Activated T-helper 17 cell treated with anti-CD3 and anti-CD28 coated beads, Interleukin-2, amount 50 U/mL, for 72 hours (primary cell): ENCODE measurements at places on chromosomes 3 and 15. TPM values are rescaled to one million over a fixed set of nuclear protein-coding genes. Genes with fewer than 3 reads are reported as not detected.

- ATAC-seq = no peak
Observed at GRCh38 chr3:151016478-151016795, 43.9 kb upstream of the CLRN1 start.

- ATAC-seq = no peak
Observed at GRCh38 chr3:107525644-107526305, 3.0 kb downstream of the BBX start.

The TRIM42 gene
- total RNA-seq = not detected

The KBTBD13 gene
- not detected for total RNA-seq

DNA sequence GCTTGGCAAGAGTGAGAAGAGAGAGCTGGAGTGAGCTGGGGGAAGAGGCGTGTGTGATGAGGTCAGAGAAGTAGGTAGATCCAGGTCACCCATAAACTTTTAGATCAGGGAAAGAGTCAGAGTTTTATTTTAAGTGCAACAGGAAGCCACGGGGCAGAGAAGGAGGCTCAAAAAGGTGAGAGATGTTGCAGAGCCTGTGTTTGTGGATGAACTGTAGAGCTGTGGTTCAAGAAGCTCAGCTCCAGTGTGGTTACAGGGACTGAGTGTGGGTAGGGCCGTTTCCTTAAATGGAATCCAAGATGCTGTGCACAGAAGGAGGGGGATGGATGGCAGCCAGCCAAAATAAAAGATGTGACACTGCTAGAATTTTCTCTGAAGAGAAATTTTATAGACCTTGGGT lies 337.2 kb downstream of the SATB1 start:
- peak; percentile 59 for ATAC-seq

DNA sequence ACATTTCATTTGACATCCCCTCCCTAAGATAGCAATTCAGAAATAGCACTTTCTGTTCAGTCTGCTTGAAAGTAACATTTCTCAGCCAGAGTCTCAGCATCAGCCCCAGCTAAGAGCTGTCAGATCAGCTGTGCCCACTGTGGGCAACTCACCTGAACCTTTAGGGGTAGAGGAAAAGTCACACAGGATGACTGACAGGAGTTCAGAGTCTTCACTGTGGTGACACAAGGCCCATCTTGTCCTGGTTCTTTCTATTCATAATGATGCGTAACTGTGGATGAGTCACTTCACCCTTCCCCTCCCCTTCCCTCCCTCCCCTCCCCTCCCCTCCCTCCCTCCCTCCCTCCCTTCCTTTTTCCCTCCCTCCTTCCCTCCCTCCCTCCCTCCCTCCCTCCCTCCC lies 96.1 kb upstream of the RASGRP1 start:
- peak; percentile 92 for ATAC-seq

DNA sequence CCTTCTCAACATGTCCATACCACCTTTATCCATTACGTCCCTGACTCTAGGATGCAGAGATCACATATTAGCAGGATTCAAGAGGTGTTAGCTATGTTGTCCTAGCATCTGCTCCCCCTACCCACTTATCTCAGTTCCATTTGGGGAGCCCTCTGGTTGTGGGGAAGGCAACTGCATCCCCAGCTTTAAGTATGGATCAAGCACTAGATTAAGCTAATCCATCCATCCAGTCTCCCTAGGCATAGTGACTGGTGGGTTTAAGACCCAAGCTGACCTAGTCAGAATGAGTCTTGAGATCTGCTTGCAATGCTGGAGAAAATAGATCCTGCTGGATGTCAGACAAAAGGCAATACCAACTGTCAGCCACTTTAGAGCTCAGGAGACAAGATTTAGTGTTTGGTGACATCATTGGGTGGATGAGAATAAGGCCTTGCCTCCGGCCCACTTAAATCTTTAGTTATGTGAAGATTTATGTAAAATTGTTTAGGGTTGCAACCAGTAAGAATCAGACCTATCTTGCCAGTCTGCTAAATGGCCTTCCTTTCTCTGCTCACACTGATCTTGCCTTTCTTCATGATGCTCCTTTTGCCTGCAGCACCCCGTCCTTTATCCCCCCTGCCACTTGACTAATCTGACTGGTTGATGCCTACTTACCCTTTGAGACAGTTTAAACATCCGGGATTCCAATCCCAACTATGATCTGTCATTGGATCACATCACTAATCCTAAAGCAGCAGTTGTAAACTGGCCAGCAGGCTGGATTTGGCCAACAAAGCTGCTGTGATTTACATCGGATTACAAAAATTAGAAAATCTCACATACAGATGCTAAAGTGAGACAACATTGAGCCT lies 2.1 kb upstream of the ISY1 start:
- no peak for ATAC-seq

- no peak for ATAC-seq
Observed at GRCh38 chr3:59895972-59896371, 846.1 kb upstream of the CFAP20DC start.

- no peak for ATAC-seq
Observed at GRCh38 chr3:70770650-70771049, 458.2 kb upstream of the MDFIC2 start.

GRCh38 chr15:52254391-52254790 lies 41.2 kb downstream of the MYO5C start:
- ATAC-seq = no peak

The LMAN1L gene
- total RNA-seq = 0.82 TPM

- ATAC-seq = no peak
Observed at GRCh38 chr3:115999001-115999585, 375.8 kb downstream of the GAP43 start.

DNA sequence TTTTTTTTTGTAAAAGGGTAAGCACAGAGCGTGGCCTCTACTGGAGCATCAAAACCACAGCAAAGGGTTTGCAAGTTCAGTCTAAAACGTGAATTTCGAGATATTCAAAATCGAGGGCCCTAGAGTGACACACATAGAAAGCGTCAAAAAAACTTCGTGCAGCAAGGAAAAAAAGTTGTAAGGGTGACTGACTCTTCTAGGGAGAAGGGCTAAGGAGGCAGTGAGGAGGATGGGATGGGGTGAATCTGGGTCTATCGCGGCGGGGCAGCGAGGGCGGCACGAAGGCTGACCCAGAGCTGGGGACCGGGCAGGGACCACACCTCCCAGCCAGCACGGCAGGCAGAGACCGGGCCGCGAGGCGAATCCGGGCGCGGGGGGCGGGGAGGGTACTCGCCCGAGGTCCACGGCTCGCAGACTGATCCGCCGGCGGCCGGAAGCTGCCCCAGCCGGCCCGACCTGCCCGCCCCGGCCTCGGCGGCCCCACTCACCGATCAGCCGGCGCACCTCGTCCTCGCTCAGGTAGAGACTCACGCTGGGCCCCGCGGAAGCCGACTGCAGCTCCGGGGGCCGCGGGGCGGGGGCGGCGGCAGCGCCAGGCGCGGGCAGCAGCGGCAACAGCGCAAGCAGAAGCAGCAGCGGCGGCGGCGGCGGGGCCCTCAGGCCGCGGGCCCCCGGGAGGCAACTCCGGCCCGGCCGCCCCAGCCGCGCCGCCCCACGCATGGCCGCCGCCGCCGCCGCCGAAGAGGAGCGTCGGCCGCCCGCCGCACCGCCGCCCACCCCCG lies 533 bp downstream of the RYK start:
- peak; percentile 48 for ATAC-seq

DNA sequence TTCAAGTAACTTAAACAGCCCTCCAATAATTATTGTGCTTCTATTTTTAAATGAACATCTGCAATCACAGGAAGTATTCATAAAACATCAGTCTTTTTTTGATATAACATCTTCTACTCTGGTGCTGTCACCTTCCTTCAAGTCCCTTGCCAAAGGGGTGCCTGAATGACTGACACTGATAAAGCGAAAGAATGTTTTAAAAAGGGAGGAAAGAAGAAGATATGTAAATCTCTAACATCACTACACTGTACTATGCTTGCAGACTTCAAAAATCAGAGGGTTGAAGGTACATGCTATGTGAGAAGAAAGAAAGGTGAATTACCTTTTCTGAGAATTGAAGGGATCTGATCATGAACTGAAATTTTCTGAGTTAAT lies 253.7 kb downstream of the ZPLD1 start:
- ATAC-seq = no peak

The GPR62 gene
- not detected for total RNA-seq

DNA sequence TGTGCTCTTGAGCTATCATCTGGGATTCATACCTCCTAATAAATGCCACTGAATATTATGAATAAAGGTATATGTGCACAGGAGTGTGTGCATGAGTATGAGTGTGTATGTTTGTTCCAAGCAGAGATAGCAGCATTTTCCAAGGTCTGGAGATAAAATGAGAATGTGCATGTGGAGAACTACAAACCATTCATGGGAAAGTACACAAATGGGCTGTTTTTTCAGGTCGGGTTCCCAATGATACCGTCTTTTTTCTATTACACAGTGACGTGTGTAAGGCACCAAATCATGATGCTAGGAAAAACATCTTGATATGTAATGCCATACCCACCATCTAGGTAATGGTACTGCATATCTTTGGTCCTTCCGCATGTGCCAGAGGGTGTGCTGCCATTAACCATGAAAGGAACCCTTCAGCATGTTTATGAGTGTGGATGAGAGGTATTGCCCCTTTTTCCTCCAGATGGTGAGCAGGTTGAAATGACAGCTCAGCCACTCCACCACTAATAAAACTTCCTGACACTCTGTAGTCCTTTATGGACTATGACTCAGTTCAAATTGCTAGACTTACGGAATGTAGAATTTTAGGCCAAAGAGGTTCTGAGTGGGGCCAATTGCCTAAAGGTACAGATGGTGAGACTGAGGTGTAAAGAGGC lies 36.4 kb upstream of the COPB2 start:
- ATAC-seq = no peak

DNA sequence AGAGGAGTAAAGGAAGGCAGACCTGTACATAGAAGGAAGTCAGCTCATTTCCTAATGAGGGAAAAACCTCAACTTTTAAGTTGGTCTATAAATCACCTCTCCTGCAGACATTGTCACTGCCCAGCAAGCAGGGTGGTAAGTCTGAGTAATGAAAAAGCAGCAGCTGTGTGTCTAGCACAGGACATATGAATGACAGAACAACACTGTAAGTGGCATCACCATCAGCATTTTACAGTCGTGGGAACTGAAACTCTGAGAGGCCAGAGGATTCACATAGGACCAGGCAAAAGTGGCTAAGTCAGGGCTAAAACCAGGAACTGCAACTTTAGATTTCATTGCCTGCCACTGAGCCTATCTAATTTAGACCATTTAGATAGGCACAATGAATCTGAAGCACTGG lies 235.6 kb downstream of the CLSTN2 start:
- ATAC-seq = no peak

DNA sequence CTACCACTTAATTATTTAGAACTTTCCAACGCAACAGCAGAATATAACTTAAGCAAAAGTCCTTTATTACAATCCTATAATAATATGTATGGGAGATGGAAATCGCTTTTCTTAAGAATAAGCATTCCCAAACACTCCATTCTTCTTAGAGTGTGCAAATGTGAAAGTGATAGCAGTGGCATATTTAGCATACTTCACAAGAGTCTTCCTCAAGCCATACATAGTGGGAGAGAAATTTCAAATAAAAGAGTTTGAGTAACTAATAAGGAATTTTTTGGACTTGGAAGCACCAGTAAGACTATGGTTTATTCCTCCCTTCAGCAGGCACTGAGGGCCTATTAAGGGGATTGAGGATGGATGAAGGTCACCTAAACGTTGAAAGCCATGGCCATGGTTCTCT lies 22.1 kb upstream of the BNC1 start:
- no peak for ATAC-seq
